Naive thymus-derived CD8-positive, alpha-beta T cell (primary cell): ENCODE measurements at places on chromosomes 12 and 14. TPM values are rescaled to one million over a fixed set of nuclear protein-coding genes. Genes with fewer than 3 reads are reported as not detected.
A peak's percentile ranks its signal among the peaks of the same experiment; 100 is the strongest.

FKBP11 gene
- 49.2 TPM for total RNA-seq

OTX2 gene
- not detected for total RNA-seq

ST8SIA1 gene
- 1.7 TPM for total RNA-seq

KRT2 gene
- 0.77 TPM for total RNA-seq

SSPN gene
- total RNA-seq = not detected

B4GALNT1 gene
- total RNA-seq = not detected

ATF1 gene
- total RNA-seq = 46.5 TPM

OR4K17 gene
- not detected for total RNA-seq

TSPAN8 gene
- not detected for total RNA-seq

DNA sequence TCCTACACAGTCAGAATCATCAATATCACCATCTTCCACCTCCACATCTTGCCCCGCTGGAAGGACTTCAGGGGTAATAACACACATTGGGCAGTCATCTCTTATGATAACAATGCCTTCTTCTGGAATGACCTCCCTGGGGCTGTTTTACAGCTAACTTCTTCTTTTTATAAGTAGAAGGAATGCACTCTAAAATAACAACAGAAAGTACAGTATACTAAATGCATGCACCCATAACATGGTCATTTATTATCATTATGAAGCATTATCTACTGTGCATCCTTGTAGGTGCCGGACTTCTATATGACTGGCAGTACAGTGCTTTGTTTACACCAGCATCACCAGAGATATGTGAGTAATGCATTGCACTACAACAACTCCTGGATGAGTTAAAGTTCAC is 19.0 kb upstream of the NUAK1 start:
- DNase-seq = no peak

DNA sequence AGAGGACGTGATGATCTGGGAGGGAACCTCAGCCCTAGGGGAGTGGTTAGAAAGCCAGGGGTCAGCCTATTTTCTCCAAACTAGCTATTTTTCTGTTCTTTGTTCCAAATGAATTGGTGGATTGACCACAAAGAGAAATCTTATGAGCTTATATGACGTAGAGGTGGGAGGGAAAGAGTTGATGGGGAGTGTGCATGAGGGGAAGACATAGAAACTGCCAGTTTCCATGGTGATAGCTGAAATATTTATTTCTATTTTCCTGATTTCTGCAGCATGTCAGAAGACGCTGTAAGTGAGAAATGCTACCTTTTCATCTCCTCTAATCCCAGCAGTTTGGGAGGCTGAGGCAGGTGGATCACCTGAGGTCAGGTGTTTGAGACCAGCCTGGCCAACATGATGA is 51.4 kb upstream of the CISTR start:
- no peak for DNase-seq

GRCh38 chr12:9273276-9273675 is 65.1 kb upstream of the PZP start:
- no peak for DNase-seq

DNA sequence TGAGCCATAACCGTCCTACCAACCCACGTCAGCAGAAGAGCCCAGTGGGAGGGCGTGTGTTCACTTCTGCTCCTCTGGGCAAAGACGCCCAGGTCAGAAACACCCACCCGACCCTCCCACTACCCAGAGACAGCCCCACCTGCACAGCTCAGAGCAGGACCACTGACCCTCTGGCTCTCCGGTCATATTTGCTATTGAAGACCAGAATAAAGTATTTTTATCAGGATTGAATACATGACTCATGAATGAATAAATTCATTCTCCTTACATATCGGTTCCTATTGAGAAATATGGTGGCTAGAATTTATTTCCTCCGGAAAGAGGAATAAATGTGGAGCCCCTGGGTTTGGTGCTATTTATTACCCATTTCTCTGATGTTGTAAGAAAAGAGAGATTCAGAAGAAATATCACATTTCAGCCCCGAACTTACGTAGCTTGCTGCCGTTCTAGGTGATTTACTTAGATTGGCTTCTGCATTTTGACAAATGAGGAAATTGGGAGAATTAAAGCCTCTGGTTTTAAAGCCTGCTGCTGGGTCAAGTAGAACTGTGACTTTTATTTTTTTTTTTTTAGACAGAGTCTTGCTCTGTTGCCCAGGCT is 36.4 kb upstream of the P2RX7 start:
- no peak for DNase-seq

GRCh38 chr12:131032082-131032750 is 78.5 kb downstream of the ADGRD1 start:
- DNase-seq = no peak

- DNase-seq = no peak
These were observed 15.3 kb downstream of the SNX6 start for GRCh38 chr14:34614638-34615037.

- no peak for DNase-seq
These were observed 49.4 kb downstream of the LRRC9 start for GRCh38 chr14:59969319-59969718.

- DNase-seq = no peak
These were observed 2.9 kb downstream of the HEBP1 start for GRCh38 chr12:12997156-12997555.

DNA sequence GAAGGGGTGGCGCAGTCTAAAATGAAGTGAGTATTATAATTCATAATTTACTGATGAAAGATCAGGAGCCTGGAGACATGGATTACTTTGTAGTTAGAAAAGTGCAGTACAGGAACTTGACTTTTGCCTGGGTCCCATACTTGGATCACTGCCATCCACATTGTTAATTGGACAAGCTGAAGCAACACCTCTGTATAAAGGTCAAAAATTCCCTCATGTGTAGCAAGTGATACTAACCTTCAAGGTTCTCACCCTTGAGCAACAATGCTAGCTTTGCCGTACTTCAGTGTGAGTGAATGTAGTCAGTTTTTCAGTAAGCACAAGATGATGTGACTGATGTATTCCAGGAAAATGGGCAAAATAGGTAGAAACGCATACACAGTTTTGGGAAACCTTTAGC is 44.6 kb upstream of the PLBD1 start:
- DNase-seq = no peak

DNA sequence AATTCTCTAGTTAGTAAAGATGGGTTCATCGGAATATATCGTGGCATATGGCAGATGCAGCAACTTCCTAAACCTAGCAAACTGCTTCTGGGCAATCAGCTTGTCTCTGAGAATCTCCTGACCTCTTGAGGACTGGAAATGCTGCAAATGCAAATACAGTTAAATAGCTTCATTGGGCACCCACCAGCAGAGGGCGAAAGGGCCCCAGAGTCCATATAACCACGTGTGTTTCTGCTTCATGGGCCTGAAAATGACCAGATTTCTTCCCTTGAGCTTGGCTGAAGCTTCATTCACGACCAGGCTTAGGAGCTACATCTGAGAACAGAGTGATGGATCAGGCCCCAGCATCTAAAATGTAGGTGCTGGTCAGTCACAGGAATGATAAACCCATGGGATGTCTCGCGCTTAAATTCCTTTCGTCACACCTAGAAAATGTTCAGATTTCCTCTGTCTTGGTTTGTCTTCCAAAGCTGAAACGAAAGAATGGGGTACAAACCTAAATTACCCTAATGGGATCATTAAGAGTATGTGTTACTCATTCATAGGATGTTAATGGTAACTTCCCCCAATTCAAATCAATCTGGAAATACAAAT is 1482.5 kb upstream of the TMEM132C start:
- DNase-seq = no peak

DNA sequence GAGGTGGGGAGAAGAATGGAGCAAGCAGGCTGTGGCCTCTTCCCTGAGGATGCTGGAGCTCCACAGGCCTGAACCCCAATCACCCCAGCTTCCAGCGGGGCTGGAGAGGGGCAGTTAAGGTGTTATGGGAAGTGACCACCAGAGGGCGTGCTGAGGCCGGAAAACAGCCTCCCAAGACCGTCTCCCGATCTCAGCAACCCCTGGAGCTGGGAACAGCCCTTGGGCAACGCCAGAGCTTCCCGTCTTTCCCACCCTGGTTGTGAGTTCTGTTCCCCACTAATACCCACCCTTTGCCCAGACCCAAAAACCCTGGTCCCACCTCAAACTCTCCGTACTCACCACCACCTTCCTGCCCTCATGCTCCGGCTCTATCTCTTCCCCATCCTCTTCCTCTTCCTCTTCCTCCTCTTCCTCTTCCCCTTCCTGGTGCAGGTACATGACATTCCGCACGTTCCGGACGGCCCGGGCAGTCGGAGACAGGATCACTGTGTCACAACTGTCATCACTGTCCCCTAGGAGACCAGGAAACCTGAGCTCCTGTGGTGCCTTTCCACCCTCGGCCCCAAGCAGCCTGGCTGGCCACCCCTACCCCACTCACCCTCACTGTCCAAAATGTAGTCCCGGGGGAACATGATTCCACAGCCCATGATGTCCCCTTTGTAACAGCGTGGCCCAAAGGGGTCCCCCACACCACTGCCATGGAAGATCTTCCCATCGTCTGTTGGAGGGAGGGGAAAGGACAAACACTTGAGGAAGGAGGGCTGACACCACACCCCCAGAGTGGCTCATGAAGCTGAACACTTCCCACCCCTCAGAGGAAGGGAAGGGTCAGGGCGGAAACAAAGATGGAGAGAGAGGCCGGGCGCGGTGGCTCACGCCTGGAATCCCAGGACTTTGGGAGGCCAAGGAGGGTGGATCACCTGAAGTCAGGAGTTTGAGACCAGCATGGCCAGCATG is 12.9 kb downstream of the SPRYD3 start:
- DNase-seq = peak; percentile 60

DNA sequence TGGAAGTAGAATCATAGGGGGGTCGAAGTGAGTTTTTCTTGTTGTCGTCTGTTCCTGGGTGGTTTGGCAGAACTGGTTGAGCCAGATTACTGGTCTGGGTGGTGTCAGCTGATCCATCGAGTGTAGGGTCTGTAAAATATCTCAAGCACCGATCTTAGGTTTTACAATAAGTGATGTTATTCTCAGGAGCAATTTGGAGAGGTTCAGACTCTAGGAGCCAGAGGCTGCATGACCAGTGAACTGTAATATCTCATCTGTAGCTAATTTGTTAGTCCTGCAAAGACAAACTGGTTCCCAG is 9.7 kb upstream of the SERPINA1 start:
- no peak for DNase-seq

DNA sequence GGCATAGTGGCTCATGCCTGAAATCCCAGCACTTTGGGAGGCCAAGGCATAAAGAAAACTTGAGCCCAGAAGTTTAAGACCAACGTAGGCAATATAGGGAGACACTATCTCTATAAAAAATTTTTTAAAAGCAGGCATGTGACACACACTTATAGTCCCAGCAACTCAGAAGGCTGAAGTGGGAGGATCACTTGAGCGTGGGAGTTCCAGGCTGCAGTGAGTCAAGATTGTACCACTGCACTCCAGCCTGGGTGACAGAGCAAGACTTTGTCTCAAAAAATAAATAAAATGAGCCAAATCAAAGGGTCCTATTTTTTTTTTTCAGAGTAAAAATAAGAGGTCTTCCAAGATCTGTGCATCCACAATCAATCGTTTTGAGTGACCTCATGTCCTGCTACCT is 237.6 kb downstream of the SLC16A7 start:
- DNase-seq = no peak

DNA sequence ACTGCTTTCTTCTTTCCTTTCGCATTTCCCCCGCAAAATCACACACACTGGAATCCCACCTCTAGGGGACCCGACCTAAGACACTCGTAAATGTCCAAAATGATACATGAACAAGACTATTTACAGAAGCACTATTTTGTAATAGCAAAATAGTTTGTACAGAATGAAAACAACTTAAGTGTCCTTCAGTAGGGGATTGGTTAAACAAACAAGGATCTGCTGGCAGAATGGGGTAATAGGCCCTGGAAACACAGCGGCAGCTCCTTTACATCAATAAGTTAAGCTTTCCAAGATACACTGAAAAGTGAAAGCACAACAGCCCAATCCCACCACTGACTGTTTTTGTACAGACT is 48.8 kb downstream of the LTBP2 start:
- DNase-seq = no peak

- DNase-seq = no peak
These were observed 120.7 kb downstream of the PAPOLA start for GRCh38 chr14:96622926-96623325.

DNA sequence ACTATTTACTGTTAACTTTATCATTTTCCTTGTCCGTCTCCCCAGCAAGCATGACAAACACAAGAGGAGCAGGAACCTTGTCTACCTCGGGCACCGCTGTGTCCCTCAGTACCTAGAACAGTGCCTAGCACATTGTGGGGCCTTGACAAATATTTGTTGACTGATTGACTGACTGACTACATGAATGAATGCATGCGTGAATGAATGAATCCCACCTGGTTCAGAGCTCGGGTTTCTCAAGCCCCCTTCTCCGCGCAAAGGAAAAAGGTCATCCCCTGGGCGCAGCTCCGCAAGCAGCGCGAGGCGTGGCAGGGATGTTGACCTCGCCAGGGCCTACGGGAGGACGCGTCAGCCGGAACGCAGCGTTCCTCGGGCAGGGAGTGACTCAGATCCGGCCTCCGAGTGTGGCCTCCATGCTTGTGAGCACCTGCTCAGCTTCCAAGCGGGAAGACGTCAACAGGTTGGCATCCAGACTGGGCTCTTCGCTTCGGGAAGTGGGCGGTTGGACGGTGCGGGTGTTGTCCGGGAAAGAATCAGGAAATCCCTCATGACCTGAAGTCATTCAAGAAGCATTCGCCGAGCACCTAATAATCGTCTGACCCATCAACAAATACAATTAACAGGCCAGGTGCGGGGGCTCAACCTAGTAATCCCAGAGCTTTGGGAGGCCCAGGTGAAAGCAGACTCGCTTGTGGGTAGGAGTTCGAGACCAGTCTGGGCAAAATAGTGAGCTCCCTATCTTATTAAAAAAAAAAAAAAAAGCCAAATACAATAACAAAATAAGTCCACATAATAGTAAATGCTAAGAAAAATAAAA is 13.9 kb upstream of the UBC start:
- DNase-seq = no peak

DNA sequence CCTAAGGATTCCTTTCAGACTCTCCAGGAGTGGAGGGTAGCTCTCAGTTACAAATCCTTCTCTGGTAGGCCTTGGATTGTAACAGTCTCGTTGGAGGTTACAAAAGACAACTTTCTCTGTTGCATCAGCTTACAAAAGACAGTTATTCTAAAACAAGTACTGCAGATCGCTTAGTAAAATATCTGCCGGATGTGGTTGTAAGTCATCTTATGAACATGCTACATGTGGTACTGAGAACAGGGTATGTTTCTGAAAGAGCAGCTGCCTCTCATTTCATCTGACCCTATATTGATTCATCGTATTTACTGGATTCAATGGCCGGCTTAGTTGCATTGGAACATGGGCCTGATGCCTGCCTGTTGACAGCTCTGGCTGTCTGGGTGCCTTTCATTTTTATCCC is 157.4 kb downstream of the PTCSC3 start:
- no peak for DNase-seq

GRCh38 chr14:60134702-60135101 is 30.5 kb downstream of the DHRS7 start:
- no peak for DNase-seq

- DNase-seq = no peak
These were observed 54.0 kb upstream of the PDE3A start for GRCh38 chr12:20314328-20314727.

GRCh38 chr14:77220246-77221017 is 38.8 kb downstream of the TMEM63C start:
- no peak for DNase-seq
